NK-92 treated with Interleukin-12 subunit alpha and Interleukin-12 subunit beta, amount 100 ng/mL, for 24 hours (cell line): ENCODE measurements at places on chromosomes 3 and 15.

- DNase-seq: no peak
Observed at GRCh38 chr3:85632921-85633320, 674.1 kb downstream of the CADM2 start.

GRCh38 chr3:13574798-13575451, 26.0 kb downstream of the FBLN2 start:
- no peak for DNase-seq

DNA sequence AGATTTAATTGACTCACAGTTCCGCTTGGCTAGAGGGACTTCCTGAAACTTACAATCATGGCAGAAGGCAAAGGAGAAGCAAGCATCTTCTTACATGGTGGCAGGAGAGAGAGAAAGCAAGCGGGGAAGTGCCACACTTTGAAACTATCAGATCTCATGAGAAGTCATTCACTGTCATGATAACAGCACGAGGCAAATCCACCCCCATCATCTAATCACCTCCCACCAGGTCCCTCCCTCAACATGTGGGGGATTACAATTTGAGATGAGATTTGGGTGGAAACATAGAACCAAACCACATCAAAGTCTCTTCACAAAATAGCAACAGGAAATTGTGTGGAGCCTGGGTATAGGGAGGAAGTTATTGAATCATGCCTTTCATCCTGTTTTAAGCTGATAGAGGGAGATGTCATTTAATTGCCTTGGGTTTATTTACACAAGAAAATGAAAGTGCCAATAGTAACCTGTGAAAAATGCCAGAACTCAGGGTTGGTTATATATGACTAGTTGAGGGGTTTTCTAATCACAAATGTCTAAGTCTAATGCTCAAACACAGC, 624.8 kb upstream of the LMCD1 start:
- DNase-seq: no peak

GRCh38 chr3:16589867-16590624, 15.2 kb downstream of the DAZL start:
- no peak for DNase-seq

GRCh38 chr15:90210593-90210992, 9.5 kb downstream of the SEMA4B start:
- no peak for DNase-seq

DNA sequence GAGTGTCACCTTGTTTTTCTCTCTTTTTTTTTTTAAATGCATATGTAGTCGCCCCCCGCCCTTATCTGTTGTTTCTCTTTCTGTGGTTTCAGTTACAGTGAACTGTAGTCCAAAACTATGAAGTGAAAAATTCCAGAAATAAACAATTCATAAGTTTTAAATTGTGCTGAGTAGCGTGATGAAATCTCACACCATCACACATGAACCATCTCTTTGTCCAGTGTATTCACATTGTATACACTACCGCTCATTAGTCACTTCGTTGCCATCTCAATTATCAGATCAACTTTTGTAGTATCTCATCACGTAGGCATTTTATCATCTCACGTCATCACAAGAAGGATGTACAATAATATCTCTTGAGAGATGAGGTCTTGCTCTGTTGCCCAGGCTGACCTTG, 62.5 kb upstream of the MLF1 start:
- no peak for DNase-seq

DNA sequence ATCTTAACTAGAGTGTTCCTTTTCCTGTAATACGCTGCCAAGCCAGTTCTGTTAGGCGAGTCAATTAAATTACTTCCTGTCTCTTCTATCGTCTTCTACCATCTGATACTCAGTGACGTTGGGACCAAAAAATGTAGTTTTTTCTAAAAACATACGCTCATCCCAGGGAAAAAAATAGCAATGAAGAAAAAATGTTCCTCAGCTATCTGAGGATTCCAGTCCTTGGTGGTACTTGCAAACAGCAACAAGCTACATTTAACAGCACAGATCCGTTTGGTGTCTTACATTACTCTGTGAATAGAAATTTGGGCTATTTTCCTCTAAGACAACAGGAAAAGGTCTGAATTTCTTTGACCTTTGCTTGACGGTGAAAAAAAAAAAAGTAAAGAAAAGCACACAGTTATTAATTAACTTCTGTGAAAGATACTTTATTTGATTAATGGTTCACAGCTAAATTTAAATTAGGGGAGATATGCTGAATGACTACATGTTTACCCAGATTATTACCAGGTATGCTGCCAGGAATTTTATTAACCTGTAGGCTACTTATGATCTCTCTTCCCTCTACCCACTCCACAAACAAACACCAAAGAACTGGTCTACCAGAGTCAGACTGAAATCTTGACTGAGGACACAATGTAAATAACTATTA, 254.4 kb upstream of the ZPLD1 start:
- no peak for DNase-seq

GRCh38 chr3:48950051-48950450, 31.4 kb downstream of the ARIH2 start:
- DNase-seq: no peak

DNA sequence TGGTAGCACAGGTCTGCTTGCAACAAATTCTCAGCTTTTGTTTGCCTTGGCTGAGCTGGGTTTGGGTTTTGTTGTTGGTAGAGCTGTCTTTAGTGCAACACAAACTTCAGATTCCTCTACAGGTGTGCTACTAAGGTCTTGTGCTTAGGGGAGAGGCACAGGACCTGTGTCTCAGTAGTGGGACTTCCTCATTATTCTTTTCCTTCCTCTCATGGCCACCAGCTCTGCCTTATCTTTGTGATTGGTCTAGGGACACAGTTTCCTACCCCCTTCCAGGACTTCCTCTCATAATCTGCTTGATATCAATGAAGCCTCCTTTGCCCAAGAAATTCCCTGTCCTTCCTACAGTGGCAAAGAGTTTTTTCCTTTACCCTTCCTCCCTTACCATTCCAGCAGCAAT, 24.9 kb upstream of the DNAAF4 start:
- DNase-seq: no peak

GRCh38 chr3:150759947-150760346, 3.0 kb downstream of the SIAH2 start:
- no peak for DNase-seq
